ENCODE measurements at places on chromosomes 6 and 20. TPM values are rescaled to one million over a fixed set of nuclear protein-coding genes. Genes with fewer than 3 reads are reported as not detected.

DNA sequence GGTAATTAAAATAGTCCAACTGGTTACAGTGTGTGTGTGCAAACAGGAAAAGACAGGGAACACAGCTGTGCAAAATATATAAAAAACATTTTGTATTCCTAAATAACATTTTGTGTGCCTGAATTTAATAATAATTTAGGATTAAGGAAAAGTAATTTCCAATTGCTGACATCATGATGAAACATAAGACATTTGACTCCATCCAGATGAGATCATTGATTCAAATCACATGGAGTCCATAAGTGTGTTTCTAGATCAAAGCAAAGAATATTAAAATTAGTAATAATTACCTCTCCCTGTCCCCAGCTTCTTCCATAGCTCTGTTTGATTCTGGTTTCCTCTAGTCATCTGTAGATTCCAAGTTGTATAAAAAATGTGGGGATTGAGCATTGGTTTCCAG, 64.6 kb upstream of the BTN3A2 start:
- no peaks in the 10 kb centered on the region for H3K36me3 ChIP-seq
- no peak for DNase-seq
- H3K4me3 ChIP-seq = no peak overlapping the region
- peaks cover 22% of the 10 kb centered on the region for H3K4me1 ChIP-seq
- no peaks in the 10 kb centered on the region for H3K27me3 ChIP-seq

GRCh38 chr6:110529907-110530306, 53.5 kb upstream of the SLC22A16 start:
- H3K4me3 ChIP-seq = no peak overlapping the region
- peak; percentile 17 for DNase-seq
- H3K27me3 ChIP-seq = no peaks in the 10 kb centered on the region
- H3K4me1 ChIP-seq = peaks cover 43% of the 10 kb centered on the region
- H3K27ac ChIP-seq = peak overlapping the region; percentile 90

DNA sequence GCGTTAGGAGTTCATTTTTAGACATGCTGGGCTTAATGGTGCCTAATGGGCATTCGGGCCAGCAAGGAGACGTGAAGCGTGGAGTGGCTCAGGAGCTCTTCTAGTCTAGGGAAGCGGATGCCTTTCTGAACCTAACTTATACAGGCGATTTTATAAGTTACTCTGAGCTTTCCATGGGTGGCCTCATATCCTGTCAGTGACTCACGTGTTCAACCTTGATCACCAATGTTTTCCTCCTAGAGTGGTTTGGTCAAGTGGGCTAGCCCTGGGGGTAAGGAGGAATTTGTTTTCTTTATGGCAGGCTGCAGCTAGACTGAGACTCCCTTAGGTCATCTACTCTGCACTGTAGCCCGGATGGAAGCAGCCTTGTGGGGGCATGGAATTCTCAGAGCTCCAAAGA, 52.1 kb downstream of the PLAGL1 start:
- no peaks in the 10 kb centered on the region for H3K4me1 ChIP-seq
- no peaks in the 10 kb centered on the region for H3K27me3 ChIP-seq
- no peaks in the 10 kb centered on the region for H3K36me3 ChIP-seq
- no peak overlapping the region for H3K4me3 ChIP-seq

DNA sequence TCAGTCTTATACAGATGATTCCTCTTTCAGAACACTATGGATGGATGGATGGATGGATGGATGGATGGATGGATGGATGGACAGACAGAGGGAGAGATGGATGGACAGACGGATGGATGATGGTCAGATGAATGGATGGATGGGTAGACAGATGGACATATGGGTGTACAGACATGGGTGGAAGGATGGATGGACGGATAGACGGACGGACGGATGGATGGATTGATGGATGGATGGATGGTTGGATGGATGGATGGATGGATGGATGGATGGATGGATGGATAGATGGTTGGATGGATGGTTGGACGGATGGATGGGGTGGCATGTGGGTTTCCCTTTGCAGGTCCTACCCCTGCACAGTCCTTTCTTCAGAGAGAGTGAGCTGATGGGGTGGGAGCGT, 320.7 kb downstream of the CDH4 start:
- H3K36me3 ChIP-seq = no peaks in the 10 kb centered on the region
- H3K4me3 ChIP-seq = no peak overlapping the region
- peaks cover 19% of the 10 kb centered on the region for H3K27me3 ChIP-seq
- H3K4me1 ChIP-seq = no peaks in the 10 kb centered on the region

The ETV7 gene
- total RNA-seq = not detected

The ENPP1 gene
- 5.1 TPM for total RNA-seq

The MMP24 gene
- total RNA-seq = 0.52 TPM

The CNBD2 gene
- total RNA-seq = 6.7 TPM

The PLG gene
- total RNA-seq = not detected

GRCh38 chr20:3334156-3334943, 73.1 kb downstream of the DNAAF9 start:
- no peak for DNase-seq
- no peaks in the 10 kb centered on the region for H3K27me3 ChIP-seq

The MYLIP gene
- 14.1 TPM for total RNA-seq

DNA sequence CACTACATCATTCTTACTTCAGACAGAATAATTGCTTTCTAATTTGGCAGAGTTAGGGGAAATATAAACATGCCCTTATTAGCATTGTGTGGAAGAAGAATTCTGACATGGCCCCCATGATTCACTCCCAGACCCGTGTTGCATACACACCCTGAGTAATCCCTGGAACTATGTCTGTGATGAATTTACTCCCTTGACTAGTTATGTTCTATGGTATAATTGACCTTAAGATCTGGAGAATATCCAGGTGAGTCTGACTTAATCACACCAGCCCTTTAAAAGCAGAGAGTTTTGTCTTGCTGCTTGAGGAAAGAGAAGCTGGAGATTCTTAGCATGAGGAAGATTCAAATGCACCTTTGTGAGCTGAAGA, 262.9 kb downstream of the SOX4 start:
- no peaks in the 10 kb centered on the region for H3K36me3 ChIP-seq
- DNase-seq = peak; percentile 83
- peak overlapping the region; percentile 58 for H3K27ac ChIP-seq
- peaks cover 20% of the 10 kb centered on the region for H3K4me1 ChIP-seq
- no peak overlapping the region for H3K4me3 ChIP-seq
- no peaks in the 10 kb centered on the region for H3K27me3 ChIP-seq

GRCh38 chr6:41199552-41200246, 1.2 kb downstream of the TREML2 start:
- no peak overlapping the region for H3K4me3 ChIP-seq
- H3K27ac ChIP-seq = no peak overlapping the region
- no peaks in the 10 kb centered on the region for H3K36me3 ChIP-seq
- H3K4me1 ChIP-seq = no peaks in the 10 kb centered on the region

DNA sequence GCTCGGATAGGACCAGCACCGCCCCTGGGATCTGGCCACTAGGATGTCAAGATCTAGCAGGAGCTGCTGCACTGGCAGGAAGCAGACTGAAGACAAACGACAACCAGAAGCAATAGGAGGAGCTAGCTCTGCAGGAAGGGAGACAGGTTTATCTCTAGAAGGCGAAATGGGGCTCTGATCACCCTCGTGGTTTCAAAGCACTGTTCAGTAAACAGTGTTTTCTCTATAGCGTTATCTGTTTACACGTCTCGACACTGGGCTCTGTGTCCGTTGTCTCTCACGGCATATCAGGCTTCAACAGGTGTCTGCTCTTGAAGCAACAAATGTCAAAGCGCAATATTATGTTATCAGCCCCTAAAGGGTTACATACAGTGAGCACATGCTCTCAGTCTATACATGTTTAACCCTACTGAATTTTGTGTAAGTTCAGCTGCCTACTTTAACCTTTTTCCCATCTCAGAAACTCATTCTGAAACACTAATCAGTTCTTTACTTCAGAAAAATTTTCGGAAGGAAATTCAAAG, 23.8 kb downstream of the TMEM14B start:
- H3K4me1 ChIP-seq = no peaks in the 10 kb centered on the region
- H3K27ac ChIP-seq = no peak overlapping the region
- no peak for DNase-seq
- H3K27me3 ChIP-seq = no peaks in the 10 kb centered on the region
- 0 out of 2 replicates have a peak, but pooled peaks cover 3% of the 10 kb centered on the region for H3K36me3 ChIP-seq

GRCh38 chr20:40648210-40649072, 40.6 kb downstream of the MAFB start:
- no peak overlapping the region for H3K27ac ChIP-seq
- peaks cover 3% of the 10 kb centered on the region for H3K27me3 ChIP-seq
- H3K36me3 ChIP-seq = no peaks in the 10 kb centered on the region
- DNase-seq = no peak
- H3K4me3 ChIP-seq = no peak overlapping the region
- H3K4me1 ChIP-seq = no peaks in the 10 kb centered on the region

- H3K27me3 ChIP-seq = 0 out of 2 replicates have a peak, but pooled peaks cover 2% of the 10 kb centered on the region
- no peak overlapping the region for H3K4me3 ChIP-seq
- H3K4me1 ChIP-seq = no peaks in the 10 kb centered on the region
Observed at GRCh38 chr20:1840817-1841553, 54.2 kb upstream of the SIRPA start.

DNA sequence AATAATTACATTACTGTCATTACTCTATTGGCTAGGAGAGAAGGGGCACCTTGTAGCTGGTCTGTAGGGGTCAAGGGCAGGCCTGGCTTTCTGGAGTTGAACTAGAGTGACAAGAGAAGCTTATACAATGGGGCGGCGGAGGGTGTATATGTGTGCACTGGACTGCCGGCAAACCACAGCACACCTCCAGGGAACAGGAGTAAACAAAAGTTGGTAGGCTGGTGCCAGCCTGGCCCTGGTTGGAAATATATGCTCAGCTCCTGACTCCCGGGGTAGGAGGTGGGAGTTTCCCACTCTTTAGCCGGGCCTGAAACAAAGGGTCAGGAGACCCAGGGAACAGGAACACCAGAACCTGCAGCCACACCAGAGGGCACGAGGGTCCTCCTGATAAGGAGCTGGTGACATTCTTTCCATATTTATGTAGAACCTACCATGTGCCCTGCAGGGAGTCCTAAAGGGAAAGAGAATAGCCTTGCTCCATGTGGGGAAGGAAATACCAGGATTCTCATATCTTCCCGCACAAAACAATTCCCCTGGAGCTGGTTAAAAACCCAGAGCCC, 5.1 kb downstream of the C6orf132 start:
- peaks cover 54% of the 10 kb centered on the region for H3K4me1 ChIP-seq
- peak overlapping the region; percentile 51 for H3K4me3 ChIP-seq
- 0 out of 2 replicates have a peak, but pooled peaks cover 2% of the 10 kb centered on the region for H3K36me3 ChIP-seq
- peak; percentile 77 for DNase-seq
- peak overlapping the region; percentile 91 for H3K27ac ChIP-seq

- peaks cover 41% of the 10 kb centered on the region for H3K36me3 ChIP-seq
- DNase-seq = peak; percentile 37
- H3K4me1 ChIP-seq = peaks cover 26% of the 10 kb centered on the region
- H3K27me3 ChIP-seq = no peaks in the 10 kb centered on the region
- peak overlapping the region; percentile 90 for H3K27ac ChIP-seq
- H3K4me3 ChIP-seq = peak overlapping the region; percentile 92
Observed at GRCh38 chr6:31541059-31541657, 645 bp downstream of the DDX39B start.

- H3K36me3 ChIP-seq = no peaks in the 10 kb centered on the region
- no peak overlapping the region for H3K27ac ChIP-seq
- no peaks in the 10 kb centered on the region for H3K4me1 ChIP-seq
- no peaks in the 10 kb centered on the region for H3K27me3 ChIP-seq
Observed at GRCh38 chr6:14232889-14233288, 115.3 kb downstream of the CD83 start.

DNA sequence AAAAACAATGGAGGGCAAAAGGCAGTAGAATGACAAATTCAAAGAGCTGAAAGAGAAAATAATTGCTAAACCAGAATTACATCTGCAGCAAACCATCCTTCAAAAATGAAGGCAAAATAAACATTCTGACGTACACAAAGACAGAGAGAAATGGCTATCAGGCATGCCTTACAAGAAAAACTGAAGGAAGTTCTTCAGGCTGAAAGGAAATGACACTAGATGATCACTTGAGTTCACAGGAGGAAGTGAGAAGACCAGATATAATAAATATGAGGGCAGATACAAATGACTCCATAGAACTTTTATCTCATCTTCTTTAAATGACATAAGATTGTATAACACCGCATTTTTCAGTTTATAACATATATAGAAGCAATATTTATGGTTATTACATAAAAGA, 30.0 kb downstream of the DZANK1 start:
- H3K27ac ChIP-seq = no peak overlapping the region
- no peaks in the 10 kb centered on the region for H3K27me3 ChIP-seq
- no peak overlapping the region for H3K4me3 ChIP-seq
- no peaks in the 10 kb centered on the region for H3K36me3 ChIP-seq

All from PC-3 (cell line).